CD4-positive, alpha-beta T cell (primary cell): ENCODE measurements at places on chromosomes 2 and 18.
A peak's percentile ranks its signal among the peaks of the same experiment; 100 is the strongest.

GRCh38 chr2:128727404-128727803 is 408.7 kb upstream of the HS6ST1 start:
- no peak for DNase-seq

GRCh38 chr2:168727904-168728470 is 74.5 kb upstream of the NOSTRIN start:
- no peak for DNase-seq

- DNase-seq = peak; percentile 23
These were observed 41.4 kb downstream of the IL1R2 start for GRCh38 chr2:102033031-102033749.

DNA sequence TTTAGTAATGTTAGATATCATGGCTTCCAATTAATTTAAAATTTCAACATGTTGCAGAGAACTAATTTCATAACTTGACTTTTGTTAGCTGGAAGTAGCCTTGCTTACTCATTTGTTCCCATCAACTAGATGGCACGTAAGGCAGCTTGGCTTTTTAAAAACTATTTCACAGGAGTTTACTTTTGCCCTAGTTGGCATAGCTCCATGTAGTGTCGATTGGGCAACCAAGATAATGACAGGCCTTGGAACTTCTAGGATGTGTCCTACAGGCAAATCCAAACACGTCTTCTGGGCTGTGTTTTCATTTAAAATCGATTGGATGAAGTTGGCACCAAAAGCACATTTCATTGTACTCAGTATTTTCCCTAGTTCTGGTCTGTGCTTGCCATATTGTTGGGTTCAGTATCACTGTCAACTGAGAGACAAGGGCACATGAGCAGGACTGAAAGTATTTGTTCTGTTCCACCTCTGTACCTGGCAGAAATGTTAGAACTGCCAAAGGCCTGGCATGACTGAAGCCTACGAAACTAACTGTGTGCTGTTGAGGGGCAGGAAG is 29.4 kb downstream of the HADHB start:
- DNase-seq = no peak

GRCh38 chr2:233242231-233242927 is 9.1 kb upstream of the ATG16L1 start:
- no peak for DNase-seq

GRCh38 chr18:76684265-76684664 is 138.1 kb upstream of the ZNF236 start:
- DNase-seq = no peak

- no peak for DNase-seq
These were observed 59.7 kb downstream of the MAP4K3 start for GRCh38 chr2:39377226-39377939.

DNA sequence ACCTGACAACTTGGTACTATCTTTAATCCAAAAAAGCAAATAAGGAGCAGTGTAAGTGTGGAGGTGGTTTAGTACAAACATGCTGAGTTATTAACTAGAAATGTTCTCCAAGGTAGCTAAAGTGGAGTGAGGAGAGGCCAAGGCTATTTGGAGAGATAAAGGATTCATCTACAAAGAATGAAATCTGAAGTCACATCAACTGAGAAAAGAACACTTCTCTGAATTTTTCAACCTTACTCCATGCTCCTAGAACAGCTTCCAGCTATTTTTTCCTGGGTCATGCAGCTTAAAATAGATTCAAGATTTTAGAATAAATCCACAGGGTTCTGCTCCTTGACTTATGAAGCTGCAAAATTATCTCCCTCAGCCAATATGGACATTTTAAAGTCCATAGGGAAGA is 18.7 kb downstream of the IMMT start:
- no peak for DNase-seq

DNA sequence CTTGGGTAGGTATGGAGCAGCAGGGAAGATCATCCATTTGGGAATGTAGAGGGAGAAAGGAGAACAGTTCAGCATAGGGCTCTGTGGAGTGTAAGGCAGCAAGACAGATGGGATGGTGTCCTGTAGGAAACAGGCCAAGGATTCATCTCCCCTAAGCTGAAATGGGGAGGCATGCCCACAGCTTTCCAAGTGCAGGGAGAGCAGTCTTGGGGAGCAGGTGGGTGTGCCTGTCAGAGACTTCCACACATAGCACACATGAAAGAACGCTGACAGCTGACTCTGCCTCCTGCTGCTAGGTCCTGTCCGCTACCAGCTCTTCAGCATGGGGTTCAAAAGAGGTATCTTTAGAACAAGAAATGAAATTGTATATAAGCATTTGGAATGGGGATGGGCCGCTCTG is 9.0 kb downstream of the SETBP1 start:
- DNase-seq = no peak

- DNase-seq = no peak
These were observed 328.2 kb upstream of the CNTNAP5 start for GRCh38 chr2:123696799-123697410.

DNA sequence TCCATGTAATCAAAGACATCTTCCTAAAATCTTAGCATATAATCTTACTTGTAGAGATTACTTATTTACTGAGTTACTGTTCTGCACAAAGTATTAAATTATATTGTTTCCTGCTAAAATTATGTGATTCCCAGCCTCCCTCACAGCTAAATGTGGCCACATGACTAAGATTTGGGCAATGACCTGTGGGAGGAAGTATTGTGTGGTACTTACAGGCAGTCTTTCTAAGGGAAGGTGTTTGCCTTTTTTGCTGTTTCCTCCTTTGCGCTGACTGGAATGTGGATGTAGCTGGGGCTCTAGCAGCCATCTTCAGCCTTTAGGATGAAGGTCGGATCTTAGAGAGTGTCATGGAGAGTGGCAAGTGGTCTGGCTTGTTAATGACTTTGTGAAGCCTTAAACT is 146.3 kb upstream of the APCDD1 start:
- DNase-seq = no peak

DNA sequence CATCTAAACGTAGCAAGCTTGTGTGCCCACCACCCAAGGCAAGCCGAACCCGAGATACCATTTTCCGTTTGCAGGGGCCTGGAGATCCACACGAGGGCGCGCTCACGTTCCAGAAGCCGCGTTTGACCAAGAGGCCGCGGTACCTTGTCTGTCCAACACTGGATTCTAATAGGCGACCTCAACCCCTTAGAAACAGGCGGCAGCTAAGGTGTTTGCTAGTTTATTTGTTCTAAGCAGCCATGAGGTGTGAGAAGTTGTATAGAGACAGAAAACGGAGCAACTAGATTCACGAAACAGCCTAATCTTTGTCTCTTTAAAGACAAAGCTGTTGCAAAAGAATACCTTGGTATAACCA is 4.2 kb downstream of the HOXD11 start:
- no peak for DNase-seq

DNA sequence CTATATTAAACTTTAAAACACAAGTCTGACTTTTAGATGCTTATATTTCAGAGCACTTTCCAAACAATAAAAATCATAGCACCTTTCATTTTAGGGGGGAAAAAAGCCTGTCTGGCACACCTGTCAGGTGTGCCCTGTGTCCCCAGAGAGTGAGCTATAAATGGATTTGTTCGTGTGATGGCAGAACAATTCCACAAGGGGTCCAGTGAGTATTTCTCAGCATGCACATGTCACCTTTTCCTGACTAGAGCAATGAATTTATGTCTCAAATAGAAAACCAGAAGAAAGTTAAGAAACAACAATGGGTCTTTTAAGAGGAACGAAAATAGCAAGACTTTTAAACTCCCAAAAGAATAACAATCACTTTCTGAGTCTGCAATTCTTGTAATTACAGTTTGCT is 55.9 kb downstream of the ACVR1C start:
- DNase-seq = peak; percentile 38

DNA sequence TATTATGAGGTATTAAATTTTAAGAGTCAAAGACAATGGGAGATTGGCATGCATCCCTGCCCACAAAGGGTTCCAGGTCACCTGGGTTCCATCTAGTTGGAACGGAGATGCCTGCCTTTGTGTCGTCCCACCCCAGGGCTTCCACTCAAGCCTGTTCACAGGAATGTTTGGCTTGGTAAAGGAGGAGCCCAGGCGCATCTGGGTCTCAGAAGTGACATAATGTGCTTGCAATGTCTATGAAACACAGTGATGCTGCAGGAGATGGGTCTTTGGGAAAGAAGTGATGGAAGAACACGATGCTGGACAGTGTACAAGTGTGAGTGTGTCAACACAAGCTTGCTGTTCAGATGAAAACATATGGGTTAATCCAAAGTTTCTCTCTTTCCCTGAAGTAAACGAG is 49.6 kb upstream of the ZNF396 start:
- no peak for DNase-seq

DNA sequence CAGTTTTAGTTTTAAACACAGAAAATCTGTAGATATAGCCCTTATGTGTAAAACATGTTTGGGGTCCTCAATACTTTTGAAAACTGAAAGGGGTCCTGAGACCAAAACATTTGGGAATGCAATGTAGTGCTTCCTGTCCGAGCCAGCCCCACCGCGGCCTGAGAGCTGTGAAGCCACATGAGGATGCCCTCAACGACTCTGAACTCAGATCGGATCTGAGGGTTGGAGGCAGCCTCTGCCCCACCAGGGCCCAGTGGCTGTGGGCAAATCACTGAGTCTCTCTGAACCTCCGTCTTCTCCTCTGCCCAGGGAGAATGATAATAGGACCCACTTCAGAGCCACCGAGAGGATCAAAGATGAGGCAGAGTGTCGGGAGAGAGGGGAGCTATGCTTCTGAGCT is 33.4 kb upstream of the HPCAL1 start:
- DNase-seq = no peak

- no peak for DNase-seq
These were observed 46.2 kb downstream of the TFCP2L1 start for GRCh38 chr2:121238828-121239227.

GRCh38 chr2:50018292-50018691 is 864.0 kb upstream of the FSHR start:
- DNase-seq = no peak

GRCh38 chr2:166451468-166451867 is 42.6 kb downstream of the SCN7A start:
- no peak for DNase-seq

GRCh38 chr18:74702950-74703349 is 105.3 kb downstream of the ZNF407 start:
- no peak for DNase-seq
